ENCODE measurements at places on chromosomes 12 and 14.
A peak's percentile ranks its signal among the peaks of the same experiment; 100 is the strongest.

DNA sequence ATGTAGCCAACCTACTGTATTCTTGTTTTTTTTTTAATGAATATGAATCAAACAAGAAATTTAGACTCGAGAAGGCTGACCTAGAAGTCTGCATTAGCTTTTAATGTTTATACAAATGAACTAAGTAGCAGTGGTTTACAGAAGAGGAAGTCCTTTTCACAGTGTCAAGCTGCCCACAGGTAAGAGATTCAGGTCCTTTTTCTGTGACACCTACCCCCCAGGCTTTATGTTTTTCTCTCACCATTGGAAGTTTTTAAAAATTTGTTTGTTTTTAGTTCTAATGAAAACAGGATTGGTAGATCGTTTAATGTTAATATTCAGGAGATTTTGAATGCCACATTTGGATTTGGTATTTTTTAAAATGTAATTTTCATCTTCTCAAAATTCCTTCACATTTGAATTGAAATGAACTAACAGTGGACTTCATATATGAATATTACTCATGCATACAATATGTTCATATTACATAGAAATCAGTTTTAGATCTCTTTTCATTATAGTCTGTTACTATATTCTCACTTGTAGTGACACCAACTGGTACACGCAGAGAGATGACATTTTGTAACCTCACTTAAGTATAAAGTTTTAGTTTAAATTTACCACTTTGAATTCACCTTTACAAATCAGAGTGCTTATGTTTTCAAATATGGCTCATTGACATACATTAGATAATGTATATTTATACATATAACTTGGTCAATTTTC is 29.7 kb downstream of the ATF7IP start:
- no peak for ATAC-seq

GRCh38 chr14:49982501-49982951 is 89.6 kb downstream of the ARF6 start:
- ATAC-seq = peak; percentile 36

GRCh38 chr12:120708651-120709050 is 1.6 kb upstream of the UNC119B start:
- no peak for ATAC-seq

DNA sequence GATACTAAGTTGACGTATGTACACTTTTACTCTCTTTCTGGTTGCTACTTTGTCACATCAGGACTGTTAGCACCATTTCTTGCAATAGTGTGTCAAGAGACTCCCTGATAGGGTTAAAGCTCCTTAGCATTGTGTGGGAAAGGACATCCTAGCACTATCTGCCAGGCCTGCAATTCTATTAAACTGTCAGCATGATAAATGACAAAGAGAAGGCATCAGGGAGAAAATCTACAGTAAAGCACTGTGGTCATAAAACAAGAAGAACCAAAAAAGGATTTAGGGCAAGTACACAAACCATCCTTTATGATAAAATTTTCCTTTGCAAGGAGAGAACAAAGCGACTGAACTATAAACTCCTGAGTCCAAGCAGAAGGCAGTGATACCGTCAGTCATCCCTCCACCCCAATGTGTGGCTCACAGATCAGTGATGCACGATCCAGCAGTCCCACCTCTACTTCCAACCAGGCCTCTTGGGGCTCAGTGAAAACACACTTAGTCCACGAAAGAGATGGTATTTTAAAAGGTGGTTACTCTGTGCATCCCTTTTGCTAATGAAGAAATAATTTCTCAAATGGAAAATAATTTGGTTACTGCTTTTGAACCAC is 31.4 kb upstream of the SLC35F4 start:
- no peak for ATAC-seq

DNA sequence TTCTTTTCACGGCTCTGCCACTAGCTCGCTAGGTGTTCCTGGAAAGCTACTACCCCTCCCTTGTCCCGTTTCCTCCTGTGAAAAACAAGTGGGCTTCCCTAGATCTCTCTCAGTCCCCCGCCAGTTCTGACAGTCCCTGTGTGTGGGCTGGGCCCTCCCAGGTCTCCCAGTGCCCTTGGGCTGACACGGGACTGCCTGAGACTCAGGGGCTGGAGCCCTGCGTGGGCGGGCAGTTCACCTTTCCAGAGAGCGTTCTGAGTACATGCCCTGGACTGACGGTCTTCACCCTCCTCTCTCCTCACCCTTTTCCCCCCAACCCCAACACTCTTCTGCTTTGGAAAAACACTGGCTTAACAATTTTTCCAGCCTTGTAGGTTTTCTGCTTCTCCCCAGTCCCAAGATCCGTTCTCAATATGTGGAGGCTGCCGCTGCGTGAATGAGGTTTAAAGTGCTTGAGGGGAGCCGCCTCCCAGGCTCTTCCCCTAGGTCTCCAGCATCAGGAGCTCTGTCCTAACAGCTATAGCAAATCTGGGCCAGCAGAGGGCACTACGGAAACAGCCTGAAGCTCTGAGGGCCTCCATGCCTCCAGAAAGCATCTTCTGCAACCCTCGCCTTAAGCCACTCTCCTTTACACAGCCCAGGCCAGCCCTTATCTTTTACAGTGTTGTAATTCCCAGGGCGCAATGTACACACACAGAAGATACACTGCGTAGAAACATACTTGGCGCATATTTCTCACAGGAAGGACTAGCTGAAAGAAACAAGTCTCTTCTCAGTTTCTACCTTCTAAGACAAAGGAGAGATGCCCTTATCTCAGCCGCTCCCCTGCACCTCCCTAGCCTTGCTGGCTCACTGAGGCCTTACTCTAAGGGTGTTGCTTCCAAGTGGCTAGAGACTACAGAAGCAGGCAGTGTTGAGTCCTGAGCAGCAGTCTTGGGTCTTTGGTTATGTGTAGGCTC is 10.4 kb upstream of the DCD start:
- ATAC-seq = peak; percentile 96

GRCh38 chr12:11762723-11763326 is 113.4 kb downstream of the ETV6 start:
- no peak for ATAC-seq

GRCh38 chr14:59360923-59361794 is 104.0 kb downstream of the GPR135 start:
- peak; percentile 56 for ATAC-seq

GRCh38 chr12:80847575-80847974 is 90.2 kb downstream of the LIN7A start:
- no peak for ATAC-seq

Data from SK-N-SH treated with all-trans-retinoic acid at 6 μM for 48 hours (cell line).